ENCODE measurements at places on chromosomes 6 and 20. TPM values are rescaled to one million over a fixed set of nuclear protein-coding genes. Genes with fewer than 3 reads are reported as not detected.

The PAK5 gene
- 2.6 TPM for total RNA-seq

The MAP1LC3A gene
- 67.4 TPM for total RNA-seq

The ANKRD66 gene
- not detected for total RNA-seq

- peak; percentile 92 for ATAC-seq
Observed at GRCh38 chr6:4973982-4974745, 29.7 kb downstream of the RPP40 start.

DNA sequence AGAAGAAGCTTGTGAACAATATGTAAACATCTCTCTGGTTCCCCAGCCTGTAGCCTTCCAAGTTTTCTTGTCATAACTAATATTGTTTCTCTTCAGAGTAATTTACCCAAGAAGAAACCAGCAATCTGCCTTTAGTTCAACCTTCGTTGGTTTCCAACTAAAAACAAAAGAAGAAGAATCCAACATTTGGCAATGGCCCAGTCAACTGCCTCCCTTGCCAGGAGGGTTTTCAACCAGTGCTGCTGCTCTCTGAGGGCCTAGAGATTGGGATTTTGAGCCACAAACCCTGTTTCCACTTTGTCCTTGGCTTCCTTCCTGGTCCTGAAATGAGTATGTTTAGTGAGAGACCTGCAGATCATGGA lies 395.8 kb upstream of the CNR1 start:
- no peak for ATAC-seq

DNA sequence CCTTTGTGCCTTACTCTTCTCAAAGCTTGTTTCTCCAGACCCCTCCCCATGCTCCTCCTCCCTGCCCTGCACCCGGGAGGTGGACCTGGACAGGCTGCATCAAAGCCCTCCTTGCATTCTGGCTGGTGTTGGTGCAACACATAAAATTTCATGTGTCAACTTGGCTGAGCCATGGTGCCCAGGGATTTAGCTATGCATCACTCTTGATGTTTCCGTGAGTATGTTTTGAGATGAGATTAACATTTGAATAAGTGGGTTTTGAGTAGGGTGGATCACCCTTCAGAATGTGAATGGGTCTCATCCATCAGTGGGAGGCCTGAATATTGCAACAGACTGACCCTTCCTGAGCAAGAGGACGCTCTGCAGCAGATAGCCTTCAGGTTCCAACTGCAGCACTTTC lies 4.4 kb upstream of the OCSTAMP start:
- ATAC-seq, result no peak

- no peak for ATAC-seq
Observed at GRCh38 chr6:2911171-2911570, 8.1 kb upstream of the SERPINB9 start.

GRCh38 chr6:44771647-44772415 lies 384.3 kb downstream of the CDC5L start:
- ATAC-seq, result no peak

GRCh38 chr6:18439581-18439980 lies 52.4 kb downstream of the RNF144B start:
- ATAC-seq, result no peak

DNA sequence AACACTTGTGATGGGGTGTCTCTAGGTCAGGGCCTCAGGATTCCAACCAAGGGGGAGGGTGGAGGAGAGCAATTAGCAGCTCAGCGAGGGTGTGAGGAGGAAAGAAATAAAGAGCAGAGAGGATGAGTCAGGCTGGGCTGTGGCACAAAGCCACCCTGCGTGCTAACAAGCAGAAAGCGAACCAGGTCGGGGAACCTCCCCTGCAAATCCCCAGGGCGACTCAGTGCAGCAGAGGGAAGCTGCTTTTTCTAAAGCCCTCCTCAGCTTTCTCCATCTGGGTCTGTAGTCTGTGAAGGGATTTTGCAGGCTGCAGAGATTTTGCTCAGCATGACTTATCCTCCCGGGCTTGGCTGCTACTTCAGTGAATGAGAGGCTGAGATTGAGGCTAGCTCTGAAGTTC lies 6.6 kb upstream of the SPO11 start:
- peak; percentile 99 for ATAC-seq

- no peak for ATAC-seq
Observed at GRCh38 chr6:129342796-129343195, 367.2 kb downstream of the ARHGAP18 start.

Measured in motor neuron (in vitro differentiated cells).